ENCODE measurements at places on chromosomes 4 and X.

GRCh38 chr4:5738061-5738460 lies 27.1 kb downstream of the EVC start:
- DNase-seq = no peak

DNA sequence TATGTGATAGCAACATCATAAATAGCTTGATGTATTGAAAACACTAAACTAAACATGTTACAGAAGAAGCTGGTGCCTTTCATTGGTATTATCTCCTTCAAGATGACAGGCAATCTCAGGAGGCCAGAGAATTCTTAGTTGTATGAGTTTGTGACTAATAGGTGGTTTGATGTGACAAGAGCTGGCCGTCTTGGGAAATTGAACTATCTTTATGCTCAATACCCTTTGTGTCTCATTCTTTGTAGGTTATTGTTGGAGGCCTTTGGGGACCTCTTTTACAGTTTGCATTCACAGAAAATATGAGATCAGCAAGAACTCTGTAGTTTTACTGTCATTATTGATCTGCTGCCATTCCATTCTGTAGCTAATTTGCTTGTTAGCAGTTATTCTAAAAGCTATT lies 659.2 kb upstream of the PITX2 start:
- DNase-seq = no peak

DNA sequence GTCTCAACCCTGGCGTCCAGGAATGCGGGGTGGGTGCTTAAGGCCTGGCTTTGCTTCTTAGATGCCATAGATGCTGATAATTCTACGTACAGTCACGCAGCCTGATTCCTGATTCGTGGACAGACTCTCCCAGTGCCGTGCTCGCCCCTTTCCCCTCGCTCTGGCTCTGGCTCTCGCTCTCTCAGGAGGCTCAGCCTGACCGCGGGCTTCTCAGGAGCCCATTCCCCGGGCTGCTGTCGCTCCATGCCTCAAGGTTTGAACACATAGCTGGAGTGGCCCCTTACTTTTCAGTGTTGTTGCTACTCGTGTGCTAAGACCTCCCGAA lies 59.2 kb upstream of the ZC4H2 start:
- no peak for DNase-seq

- no peak for DNase-seq
These were observed 11.8 kb downstream of the DAPP1 start for GRCh38 chr4:99828477-99828876.

DNA sequence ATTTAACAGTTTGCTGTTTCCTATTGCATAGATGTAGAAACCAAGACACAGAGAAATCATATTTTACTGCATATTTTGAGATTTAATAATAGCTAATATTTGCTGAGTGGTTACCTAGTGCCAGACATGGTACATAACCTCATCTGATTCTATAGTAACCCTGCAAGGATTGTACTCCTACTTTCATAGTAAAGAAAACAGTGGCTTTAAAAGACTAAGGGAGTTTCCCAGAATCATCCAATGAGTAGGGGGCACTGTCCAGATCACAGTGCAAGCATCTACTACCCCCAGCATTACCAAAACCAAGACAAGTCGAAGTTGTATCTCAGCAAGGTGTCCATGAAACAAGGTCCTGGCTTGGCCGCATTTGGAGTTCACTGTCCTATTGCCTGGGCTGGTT lies 224.5 kb upstream of the TENM3 start:
- no peak for DNase-seq

GRCh38 chrX:130975947-130976346 lies 72.9 kb upstream of the ENOX2 start:
- peak; percentile 35 for DNase-seq

DNA sequence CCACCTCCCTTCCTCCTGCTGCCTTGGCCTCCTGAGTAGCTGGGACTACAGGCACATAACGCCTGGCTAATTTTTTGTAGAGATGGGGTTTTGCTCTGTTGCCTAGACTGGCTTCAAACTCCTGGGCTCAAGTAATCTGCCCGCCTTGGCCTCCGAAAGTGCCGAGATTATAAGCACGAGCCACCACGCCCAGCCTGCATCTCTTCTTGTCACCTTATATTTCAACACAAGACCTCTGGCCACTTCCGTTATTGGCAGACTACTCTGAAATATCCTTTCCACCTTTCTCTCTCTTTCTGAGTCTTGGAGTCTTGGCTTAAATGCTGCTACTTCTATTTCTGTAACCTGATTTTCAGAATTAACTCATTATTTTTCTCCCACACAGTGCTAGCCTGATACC lies 5.6 kb downstream of the KIAA0232 start:
- no peak for DNase-seq

- DNase-seq = no peak
These were observed 853.4 kb downstream of the STIM2 start for GRCh38 chr4:27714073-27714472.

GRCh38 chr4:24729119-24729730 lies 66.1 kb upstream of the SOD3 start:
- no peak for DNase-seq

GRCh38 chr4:10072420-10073017 lies 44.1 kb downstream of the WDR1 start:
- DNase-seq = no peak

DNA sequence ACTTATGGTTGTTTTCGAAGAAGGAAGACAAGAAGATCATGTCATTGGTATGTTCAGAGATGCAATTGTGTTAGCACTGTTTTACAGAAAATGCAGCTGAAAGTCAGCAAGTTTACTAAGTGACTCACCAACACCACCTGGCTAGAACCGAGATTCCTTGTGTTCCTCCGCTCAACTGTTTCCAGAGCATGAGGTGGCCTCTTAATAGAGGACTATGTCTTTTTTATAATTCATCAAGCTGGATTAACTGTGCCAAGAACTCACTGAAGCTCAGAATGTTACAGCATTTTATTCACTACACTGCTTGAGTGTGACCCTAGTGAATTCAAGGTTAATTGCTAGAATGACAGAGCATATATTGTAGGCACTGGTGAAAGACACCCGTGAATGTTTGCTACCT lies 1573.5 kb upstream of the TENM3 start:
- no peak for DNase-seq

DNA sequence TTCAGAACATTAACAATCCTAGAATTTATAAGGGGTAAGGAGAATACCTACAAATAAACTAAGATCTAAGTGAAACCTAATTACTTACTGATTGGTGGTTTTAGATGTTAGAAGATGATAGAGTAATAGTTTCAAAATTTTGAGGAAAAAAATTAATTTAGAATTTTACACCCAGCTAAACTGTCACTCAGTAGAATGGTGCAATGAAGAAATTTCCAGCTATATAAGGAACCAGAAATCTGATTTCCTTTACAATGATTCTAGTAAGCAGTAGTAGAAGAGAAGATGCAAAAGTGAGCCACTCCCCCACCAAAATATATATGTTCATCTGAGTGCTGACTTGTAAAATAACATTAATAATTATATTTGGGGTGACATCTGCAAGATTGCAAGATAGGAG lies 55.3 kb upstream of the EPGN start:
- no peak for DNase-seq

DNA sequence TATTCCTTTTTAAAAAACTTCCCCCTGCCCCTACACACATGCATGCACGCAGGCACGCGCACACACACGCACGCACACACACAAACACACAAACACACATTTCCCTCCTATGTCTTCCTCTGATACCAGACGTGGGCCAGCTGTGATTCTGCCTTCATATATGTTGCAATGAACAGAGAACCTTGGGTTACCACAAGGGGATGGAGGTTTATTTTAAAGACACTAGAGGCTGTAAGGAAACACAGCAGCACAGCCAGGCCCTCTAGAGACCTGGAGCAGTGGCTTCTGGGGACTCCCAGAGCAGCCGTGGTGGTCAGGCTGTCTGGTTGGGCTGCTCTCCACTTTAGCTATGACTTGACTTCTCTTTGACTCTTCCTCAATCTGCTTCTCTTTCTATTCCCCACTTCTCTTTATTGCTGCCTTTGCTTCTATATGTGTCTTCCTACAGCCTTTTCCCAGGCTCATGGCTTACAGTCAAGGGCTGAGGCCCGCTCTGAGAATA lies 3.2 kb upstream of the TLR10 start:
- no peak for DNase-seq

DNA sequence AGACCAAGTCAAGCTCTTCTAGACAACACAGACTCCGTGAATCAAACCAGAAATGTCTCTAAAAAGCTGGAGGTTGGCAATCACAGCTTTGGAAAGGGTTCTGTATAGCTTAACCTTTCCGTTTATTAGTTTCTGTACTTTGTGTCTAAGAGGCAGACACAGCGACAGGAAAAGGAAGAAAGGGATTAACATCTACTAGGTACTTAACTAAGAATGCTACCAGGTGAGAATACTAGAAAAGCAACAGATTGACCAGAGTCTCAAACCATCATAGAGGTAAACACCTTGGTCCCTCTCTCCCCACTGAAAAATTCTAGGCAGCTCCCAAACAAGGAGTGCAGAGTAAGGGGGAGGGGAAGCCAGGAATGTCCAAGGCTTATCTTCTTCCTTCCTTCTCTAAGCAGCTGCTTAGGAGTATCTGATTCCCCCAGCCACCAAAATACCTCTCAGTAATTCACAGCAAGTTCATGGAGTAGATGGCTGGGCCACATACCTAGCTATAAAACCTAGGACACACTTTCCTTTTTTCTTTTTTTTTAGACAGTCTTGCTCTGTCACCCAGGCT lies 80.8 kb downstream of the APBB2 start:
- DNase-seq = no peak

- DNase-seq = no peak
These were observed 11.6 kb downstream of the ABCD1 start for GRCh38 chrX:153736071-153736820.

DNA sequence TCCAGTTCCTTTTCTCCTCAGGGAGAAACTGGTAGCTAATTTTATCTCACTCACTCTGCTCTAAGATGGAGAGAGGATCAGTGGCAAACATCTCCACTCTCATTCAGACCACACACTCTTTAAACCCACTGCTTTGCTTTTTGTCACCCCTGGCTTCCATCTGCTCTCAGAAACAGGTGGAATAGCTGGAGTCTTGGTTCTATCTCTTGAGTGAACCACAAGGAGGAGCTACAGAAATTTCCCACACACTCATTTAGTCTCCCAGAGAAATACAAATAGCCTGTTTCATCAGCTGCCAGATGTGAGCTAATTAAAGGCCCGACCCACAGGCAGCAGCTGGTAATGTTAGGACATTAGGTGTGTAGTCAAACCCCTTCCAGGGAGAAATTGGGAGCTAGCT lies 96.6 kb downstream of the STPG2 start:
- DNase-seq = no peak

GRCh38 chrX:123562342-123563146 lies 170.3 kb downstream of the THOC2 start:
- DNase-seq = no peak

- DNase-seq = no peak
These were observed 148.7 kb upstream of the PTCHD1 start for GRCh38 chrX:23185951-23186350.

GRCh38 chr4:146334862-146335449 lies 120.6 kb downstream of the REELD1 start:
- no peak for DNase-seq

GRCh38 chr4:860561-860960 lies 34.6 kb upstream of the CPLX1 start:
- DNase-seq = no peak

GRCh38 chrX:130097507-130098209 lies 12.6 kb downstream of the ELF4 start:
- peak; percentile 25 for DNase-seq

- no peak for DNase-seq
These were observed 136.8 kb upstream of the PDLIM3 start for GRCh38 chr4:185672151-185672550.

DNA sequence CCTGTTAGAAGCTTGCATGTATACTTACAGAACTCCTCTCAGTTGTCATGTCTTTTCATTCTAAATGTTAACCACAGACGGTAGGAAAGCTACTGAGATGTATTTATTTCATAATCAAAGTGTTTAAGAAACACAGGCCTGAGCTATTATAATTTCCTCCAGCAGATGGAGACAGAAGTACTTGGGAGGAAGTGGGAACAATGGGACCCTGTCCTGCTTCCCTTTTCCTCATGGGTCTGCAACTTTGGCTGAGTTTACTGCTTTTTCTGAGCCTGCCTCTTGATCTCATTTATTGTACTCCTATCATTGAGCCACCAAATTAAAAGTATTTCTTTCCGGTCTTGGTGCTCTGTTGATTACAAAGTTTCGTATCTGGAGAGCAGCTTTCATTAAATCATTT lies 67.7 kb upstream of the SPANXN2 start:
- no peak for DNase-seq

GRCh38 chr4:183675625-183676024 lies 16.5 kb downstream of the TRAPPC11 start:
- no peak for DNase-seq

Data from activated CD4-positive, alpha-beta T cell treated with anti-CD3 and anti-CD28 coated beads, Interleukin-2, amount 10 ng/mL, durations not matched to agents 7 days and 5 days (primary cell).